ENCODE measurements at places on chromosomes 6 and 20. TPM values are rescaled to one million over a fixed set of nuclear protein-coding genes. Genes with fewer than 3 reads are reported as not detected.
A peak's percentile ranks its signal among the peaks of the same experiment; 100 is the strongest.

Gene GLP1R
- total RNA-seq, result not detected

Gene WFDC2
- total RNA-seq, result not detected

Gene CCN5
- total RNA-seq, result 39.7 TPM

Gene ZHX3
- total RNA-seq, result 5.9 TPM

Gene CD93
- not detected for total RNA-seq

Gene BPIFB2
- total RNA-seq, result not detected

DNA sequence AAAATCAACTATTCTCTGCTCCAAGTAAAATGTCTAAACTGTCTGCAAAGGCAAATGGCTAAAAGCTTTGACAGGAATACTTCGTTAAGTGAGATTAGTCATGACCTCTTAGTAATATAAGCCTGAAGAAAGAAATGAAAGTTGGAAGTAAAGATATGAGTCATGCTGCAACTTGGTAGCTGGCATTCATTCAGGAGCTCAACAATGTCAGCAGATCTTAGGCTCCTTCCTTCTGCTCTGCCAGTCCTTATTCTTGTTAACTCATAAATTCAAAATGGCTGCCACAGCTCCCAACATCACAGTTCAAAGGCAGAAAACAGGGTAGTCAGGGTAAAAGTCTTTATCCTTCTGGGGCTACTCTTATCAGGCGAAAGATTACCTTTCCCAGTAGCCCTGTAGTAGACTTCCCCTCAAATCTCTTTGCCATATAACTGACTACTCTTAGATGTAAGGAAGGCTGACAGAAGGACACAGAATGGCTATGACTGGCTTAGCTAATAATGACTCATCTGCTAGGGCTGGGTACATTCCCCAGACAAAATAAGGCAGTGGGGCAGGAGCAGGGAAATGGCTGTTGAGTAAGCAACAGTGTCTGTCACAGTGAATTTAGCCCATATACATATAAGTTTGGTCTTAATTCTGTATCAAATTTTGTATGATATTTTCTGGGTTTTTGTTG, 24.4 kb upstream of the C6orf62 start:
- DNase-seq, result peak; percentile 83

DNA sequence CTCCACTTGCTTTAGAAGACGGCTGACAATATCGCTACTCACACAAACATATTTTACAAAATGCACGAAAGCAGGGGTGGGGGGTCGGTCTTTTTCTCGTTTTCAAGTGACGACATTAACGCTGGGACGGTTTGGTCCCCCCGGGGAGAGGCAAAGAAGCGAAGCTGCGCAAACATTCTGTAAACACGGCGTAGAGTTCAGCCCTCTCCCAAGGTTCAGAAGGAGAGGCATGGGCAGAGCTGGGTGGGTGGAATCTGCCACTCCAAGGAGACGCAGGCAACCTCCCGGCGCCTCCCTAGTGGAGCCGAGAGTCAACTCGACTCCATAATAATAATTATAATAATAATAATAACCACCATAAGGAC, 2.4 kb downstream of the NKX2-2 start:
- no peak for DNase-seq

GRCh38 chr6:156174031-156174890, 602.9 kb upstream of the ARID1B start:
- no peak for DNase-seq

- no peak for DNase-seq
Observed at GRCh38 chr6:160832422-160832821, 130.4 kb downstream of the PLG start.

DNA sequence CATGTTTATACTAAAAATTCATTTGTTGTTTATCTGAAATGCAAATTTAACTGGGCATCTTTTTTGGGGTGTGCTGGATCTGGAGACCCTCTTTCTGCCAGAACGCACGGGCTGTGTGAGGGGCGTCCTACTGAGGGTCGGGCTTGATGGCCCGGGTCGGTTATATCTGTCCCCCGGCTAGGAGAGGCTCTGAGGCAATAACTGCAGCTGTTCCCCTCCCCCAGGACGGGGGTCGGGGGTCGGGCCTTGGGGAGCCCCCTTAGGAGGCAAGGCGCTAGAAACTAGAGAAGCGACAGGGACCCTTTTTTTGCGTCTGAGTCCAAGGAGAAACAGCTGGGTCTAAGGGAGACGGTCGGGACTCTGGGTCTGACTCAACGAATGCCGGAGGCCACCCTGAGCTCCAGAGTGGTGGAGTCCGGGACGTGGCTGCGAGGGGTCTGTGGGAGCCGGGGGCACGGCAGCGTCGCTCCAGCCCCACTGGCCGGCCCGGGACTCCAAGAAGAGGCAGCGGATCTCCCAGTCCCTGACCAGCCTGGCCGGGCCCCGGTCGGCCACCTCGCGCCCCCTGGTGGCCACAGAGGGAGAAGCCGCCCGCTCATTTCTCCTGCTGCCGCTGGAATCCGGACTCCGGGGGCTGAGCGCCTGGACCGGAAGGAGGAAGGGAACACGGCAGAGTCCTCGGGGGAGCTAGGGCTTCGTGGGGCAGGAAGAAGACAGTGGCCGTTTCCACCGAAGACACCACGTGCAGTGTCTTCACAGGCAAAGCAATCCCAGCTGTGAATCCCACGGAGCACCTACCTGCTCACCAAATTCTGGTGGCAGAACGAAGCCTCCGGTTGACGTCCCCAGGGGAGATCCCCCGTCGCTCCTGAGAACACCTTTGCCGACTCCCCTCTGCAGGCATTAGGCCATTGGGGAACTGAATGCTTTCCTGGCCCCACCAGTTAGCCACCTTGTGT, 24.0 kb upstream of the SCML4 start:
- peak; percentile 78 for DNase-seq

DNA sequence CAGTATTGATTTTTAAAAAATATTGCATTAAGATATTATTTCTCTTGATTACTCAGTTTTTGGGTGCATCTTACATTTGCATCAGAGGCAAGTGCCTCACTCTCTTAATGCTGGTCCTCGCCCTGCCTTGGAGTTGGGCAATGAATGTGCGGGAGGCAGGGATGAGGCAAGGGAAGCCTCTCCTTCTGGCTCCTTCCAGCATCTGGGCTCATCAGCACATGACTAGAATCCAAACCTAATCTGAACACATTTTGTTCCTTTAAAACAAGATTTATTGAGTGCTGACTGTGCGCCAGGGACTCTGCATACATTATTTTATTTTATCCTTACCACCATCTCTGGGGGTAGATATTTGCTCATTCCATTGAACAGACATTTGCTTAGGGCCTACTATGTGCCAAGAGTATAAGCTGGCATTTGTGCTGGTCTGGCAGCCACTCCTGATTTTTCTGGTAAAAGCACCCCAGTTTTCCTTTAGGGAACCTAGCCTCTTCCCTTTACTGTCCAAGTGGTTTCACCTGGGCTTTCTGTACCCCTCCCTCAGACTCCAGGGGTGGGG, 71.9 kb upstream of the ZNFX1 start:
- DNase-seq, result no peak

DNA sequence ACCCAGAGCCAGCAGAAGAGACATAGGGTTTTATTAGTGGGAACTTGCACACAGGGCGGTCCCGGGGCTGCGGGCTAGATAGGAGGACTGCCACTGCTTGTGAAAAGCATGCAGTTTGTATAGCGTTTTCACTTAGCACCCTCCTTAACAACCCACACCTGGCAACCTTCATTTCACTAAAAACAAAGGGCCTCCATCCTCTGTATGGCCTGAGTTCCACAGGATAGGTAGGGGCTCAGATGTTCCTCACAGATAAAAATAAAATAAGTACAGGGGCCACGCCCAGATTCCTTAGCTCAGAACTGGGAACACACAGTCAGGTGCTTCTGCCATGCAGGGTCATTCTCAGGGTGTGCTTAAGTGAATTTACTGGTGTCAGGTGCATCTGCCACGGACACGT, 39.8 kb downstream of the GPR6 start:
- DNase-seq, result no peak

DNA sequence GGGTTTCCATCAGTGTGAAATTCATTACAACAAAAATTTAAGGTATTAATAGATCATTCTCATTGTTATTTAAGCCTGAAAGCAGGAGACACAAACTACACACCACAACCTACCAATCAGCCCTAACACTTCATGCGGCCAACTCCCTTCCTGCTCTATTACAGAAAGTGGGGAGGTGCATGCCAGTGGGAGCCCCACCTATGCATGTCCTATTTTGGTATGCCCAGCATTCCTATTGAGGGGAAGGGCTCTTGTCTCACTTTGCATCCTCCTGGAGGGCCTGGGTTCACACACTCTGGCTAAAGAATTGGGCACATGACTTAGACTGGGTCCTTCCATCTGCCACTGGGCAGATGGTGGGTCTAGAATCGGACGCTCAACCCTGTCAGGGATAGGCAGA, 450.0 kb downstream of the PTPRT start:
- DNase-seq, result no peak

- DNase-seq, result no peak
Observed at GRCh38 chr6:137816133-137816579, 50.9 kb upstream of the TNFAIP3 start.

DNA sequence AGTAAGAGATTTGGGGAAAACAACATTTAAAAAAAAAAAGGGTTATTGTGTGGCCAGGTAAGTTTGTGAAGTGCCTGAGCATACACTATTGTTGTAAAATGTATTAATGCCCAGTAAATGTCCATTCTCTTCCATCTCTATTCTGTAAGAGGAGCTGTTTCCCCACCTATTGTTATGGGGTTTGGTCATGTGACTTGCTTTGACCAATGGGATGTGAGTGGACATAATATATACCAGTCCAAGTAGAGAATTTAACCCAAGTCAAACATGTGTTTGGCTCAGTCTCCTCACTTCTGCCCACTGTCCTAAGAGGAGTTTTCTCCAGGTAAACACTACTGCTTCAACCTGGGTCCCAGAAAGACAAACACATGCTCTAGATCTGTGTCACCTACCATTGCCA, 377.1 kb downstream of the FOXA2 start:
- peak; percentile 1 for DNase-seq

DNA sequence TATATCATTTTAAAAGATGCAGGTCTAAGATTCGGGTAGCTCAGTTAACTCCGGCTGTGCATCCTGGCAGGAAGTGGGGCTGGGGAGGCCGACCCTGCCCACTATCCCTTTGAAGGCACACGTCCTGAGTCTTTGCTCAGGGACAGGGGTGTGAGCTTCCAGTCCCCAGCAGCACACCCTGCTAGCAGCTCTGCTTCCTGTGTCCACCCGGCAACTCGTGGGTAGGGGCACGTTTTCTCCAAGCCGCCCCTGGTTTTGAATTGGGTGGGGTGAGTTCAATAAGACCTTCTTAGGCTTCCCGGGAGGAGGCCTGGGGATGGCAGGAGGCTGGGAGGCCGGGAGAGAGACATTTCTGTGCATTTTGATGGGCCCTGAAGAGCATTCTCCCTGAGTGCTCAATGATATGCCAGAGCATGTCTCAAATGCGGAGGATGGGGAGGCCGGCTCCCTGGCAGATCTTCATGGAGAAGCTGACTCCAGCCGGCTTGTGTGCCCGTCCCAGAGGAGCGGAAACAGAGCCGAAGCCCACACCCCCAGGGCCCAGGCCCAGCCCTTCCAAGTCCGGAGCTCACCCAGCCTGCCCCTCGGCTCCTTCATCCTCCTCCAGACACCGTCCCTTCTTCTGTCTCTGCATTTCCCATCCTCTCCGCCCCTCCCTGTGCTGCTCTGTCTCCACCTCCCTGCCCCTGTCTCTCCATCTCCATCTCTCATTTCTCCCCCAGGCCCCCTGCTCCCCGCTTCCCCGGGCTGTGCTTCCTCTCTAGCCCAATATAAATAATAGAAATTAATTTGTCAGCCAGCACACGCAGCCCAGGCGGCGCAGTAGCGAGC, 36.3 kb upstream of the ZFAND3 start:
- DNase-seq, result no peak

GRCh38 chr6:147205690-147206600, 1.7 kb downstream of the STXBP5 start:
- DNase-seq, result peak; percentile 46

DNA sequence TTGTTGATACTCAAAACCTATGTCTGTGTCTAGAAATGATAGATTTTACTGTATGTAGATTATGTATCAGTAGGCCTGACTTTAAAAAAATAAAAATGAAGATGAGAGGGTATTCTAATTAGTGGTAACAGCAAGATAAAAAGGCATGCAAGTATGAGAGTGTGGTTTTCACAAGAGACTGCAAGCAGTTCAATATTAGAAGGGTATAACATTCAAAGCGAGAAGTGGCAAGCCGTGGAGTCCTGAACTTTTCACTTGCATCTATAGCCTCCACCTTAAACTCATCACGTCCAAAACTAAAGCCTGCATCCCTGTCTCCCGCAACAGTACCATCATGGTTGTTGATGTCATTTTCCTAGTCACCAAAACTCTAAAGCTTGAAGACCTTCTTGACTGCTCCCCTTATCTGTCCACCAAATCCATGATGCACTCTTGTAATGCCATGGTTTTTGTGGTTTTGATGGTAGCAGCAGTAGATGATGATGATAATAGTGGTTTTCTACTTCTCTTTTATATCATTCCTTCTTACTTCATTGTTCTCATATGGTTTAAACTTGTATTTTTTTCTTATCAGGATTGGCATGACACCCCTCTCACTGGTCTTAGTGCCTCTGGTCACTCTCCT, 9.2 kb upstream of the CGA start:
- no peak for DNase-seq

GRCh38 chr6:145375502-145375901, 359.8 kb downstream of the EPM2A start:
- no peak for DNase-seq

DNA sequence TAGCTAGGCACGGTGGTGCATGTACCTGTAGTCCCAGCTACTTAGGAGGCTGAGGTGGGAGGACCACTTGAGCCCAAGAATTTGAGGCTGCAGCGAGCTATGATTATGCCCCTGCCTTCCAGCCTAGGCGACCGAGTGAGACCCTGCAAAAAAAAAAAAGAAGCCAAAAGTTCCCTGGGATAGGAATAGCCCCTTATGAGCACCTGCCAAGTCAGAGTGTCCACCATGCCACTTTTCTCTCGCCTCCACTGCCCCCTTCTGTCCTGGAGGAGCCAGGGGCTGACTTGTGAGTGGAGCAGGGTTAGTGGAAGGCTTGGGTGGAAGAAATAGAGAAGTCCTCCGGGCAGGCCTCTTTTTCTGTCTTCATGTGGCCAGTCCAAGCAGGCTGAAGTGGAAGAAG, 12.1 kb upstream of the DDX27 start:
- DNase-seq, result no peak

DNA sequence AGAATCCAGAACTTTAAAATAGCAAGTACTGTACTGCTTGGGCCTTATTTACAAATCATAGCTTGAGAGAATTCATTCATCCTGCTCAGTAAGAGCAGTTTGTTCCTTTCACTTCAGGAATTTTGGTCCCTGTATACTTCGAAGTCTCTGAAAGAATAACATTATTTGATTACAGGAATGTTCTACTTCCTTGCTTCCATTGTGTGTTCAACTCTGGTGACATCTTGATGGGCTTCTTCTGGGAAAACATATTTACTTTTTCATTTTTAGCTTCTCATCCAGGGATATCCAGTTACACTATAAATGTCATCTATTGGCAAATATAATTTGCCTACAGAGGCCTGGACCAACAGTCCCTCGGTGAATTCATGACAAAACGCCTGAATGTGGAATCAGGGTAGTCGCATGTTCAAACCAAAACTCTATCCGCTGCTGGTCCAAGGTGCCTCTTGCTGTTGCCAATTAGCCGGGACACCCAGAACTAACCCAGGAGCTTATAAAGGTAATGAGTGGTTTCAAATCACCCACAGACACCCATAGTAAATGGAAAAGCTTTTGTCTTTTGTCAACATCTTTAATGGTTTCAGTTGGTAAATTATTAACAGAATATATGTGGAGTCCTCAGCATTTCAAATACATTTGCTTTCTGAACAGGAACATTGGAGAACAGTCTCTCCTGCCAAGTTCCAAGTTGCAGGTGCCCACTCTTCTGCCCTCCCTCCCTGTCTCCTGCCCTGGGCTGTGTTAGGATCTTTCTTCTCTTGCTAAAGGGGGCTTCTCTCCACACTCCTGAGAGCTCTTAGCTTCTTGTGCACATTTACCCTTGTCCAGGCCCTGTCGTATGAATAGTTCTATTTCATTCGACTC, 162.5 kb upstream of the CITED2 start:
- DNase-seq, result peak; percentile 86
